ENCODE measurements at places on chromosomes 3 and 15.
A peak's percentile ranks its signal among the peaks of the same experiment; 100 is the strongest.

GRCh38 chr3:64546856-64547255, 140.9 kb downstream of the ADAMTS9 start:
- DNase-seq, result no peak

GRCh38 chr3:60746043-60746638, 505.1 kb downstream of the FHIT start:
- no peak for DNase-seq

DNA sequence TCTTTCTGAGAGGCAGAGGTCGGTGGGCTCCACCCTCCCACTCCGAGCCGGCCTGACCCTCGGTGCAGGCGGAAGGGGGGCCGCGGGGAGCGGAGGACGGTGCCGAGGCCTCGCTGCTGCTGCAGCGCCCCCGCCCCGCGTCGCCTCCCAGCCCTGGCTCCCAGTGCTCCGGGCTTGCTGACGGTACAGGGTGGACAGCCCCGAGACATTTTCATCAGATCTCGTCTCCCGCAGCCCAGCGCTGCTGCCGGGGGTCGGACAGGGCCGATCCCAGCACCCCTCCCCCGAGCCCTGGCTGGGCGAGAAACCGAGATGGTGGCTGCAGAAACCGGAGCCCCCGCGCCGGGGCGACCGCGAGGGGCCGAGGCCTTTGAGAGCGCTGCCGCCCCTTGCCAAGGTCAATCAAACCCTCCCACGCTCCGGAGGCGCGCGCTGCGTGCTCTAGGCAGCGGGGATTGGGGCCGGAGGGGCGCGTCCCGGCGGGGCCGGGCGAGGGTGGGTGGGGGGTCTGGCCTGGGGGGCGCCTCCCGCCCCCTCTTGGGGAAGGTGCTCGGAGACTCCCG, 42.5 kb downstream of the EPHB3 start:
- DNase-seq, result no peak

DNA sequence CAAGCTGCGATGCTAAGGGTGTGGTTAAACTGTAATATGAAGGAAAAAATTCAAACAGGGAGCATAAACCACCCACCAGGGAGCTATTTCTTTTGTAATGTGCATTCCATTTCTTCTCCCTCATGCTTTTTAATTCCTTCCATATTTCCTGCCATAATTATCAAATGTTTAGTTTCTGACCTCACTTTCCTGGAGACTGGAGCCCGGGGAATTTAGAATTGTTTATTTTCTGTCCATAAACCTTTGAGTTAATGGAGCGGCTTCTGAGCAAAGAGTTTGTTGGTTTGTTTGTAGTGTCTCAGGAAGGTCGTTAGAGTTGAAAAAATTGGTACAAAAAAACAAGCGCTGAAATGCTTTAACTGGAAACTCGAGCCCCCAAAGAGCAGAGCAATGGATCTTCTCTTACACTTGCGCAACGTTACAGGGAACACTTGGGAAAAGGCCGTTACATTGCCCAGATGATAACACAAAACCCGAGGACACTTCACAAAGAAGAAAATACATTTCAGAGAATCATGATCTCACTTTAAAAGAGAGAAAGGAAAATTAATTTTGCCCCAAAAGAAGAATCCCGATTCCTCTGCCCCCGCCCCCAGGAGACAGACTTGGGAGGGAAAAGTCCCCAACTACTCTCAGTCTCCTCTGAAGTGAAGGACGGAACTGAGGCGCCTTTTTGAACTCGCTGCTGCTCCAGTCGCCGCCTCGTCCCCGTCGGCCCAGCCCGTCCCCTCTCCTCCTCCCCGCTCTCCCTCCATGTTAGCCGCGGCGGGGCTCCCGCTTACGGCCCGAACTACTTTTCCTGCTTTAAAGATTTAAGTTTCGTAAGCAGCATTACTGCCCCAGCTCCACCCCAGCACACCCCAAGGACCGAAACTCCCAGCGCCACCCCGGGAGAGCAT, 842 bp downstream of the FSTL1 start:
- DNase-seq, result no peak

GRCh38 chr3:96813134-96813819, 1.1 kb upstream of the EPHA6 start:
- DNase-seq, result no peak

DNA sequence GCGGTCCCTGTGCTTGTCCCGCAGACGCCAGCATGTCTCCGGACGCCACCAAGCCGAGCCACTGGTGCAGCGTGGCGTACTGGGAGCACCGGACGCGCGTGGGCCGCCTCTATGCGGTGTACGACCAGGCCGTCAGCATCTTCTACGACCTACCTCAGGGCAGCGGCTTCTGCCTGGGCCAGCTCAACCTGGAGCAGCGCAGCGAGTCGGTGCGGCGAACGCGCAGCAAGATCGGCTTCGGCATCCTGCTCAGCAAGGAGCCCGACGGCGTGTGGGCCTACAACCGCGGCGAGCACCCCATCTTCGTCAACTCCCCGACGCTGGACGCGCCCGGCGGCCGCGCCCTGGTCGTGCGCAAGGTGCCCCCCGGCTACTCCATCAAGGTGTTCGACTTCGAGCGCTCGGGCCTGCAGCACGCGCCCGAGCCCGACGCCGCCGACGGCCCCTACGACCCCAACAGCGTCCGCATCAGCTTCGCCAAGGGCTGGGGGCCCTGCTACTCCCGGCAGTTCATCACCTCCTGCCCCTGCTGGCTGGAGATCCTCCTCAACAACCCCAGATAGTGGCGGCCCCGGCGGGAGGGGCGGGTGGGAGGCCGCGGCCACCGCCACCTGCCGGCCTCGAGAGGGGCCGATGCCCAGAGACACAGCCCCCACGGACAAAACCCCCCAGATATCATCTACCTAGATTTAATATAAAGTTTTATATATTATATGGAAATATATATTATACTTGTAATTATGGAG, 79.1 kb downstream of the SMAD6 start:
- no peak for DNase-seq

DNA sequence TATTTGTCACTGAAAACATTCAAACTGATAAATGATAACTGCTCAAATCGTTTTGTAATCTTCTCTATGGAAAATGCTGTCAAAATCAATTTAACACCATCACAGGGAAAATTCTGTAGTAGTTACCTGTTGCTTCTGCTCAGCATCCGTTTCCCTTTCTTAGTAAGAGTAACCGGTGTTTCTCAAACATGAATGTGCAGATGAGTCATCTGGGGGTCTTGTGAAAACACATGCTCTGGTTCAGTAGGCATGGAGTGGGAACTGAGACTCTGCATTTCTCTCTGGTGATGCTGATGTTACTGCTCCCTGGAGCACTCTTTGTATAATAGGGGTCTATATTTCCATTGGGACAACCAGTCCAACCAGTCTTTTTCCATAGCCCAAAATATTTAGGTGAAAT, 145.1 kb downstream of the SEMA6D start:
- no peak for DNase-seq

- no peak for DNase-seq
Observed at GRCh38 chr3:29513236-29513635, 232.4 kb downstream of the RBMS3 start.

DNA sequence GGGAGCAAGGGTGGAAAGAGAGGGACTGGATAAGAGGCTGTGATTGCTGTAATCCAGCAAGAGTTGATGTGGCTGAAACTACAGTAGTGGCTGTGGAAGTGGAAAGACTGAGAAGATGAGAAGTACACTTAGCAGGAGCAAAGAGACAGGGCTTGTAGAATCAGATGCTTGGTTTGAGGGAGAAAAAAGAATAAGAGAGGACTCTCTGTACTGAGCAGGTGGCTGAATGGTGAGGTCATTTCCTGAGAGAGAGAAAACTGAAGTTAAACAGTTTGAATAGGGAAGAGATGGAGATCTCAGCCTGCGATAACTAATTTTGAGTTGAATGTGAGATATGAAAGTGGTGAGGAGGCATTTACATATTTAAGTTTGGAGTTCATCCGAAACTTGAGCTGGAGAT, 95.8 kb upstream of the SLC25A36 start:
- no peak for DNase-seq

- no peak for DNase-seq
Observed at GRCh38 chr3:37967260-37967881, 23.2 kb upstream of the VILL start.

GRCh38 chr3:69718866-69719586, 20.2 kb upstream of the MITF start:
- no peak for DNase-seq

DNA sequence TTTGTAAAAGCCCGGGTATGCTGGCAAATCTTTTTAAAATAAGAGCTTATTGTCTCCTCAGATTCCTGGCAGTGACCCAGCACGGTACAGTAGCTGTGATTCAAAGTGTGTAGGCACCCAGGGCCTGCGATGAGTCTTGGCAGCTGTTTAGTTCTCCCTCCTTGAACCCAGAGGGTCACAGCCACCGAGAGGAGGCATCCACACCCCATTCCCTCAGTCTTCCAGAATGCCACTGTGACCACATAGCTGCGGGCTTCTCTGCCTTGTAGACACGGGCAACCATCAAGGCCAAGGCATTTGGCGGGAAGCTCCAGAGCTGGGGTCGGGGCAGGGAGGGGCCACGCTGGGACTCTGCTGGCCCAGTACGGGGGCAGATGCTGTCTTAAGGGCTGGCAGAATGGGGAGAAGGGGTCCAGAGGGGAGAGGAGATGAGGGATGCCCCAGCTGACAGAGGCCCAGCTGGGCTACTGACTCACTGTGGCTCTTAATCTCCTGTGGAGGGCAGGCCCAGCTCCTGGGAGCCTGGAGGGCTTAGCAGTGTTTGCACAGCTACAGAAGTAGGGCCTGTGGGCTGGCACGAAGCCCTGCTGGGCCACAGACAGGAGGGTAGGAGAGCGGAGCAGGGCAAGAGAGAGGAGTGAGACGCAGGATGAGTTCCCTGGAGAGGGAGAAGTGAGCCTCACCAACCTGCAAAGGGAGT, 68.8 kb upstream of the DLG1 start:
- peak; percentile 20 for DNase-seq

GRCh38 chr3:108287146-108287545, 9.2 kb upstream of the HHLA2 start:
- DNase-seq, result no peak
